ENCODE measurements at places on chromosomes 7 and 10.

DNA sequence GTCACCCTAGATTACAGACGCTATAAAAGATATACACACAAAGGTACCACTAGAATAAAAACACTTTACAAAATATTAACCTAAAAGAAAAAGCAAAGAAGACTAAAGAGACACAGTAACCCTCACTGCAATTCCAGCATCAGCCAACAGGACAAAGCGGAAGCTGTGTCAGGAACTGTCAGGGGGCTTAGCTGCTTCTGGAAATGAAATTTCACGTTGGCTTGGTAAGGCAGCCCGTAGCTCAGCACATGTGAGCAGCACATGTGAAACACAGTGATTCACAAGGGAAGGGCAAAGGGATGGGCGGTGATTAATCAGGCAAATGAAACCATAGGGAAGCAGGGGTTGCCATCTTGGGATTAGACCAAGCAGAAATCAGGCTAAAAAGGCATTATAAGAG is 195.4 kb downstream of the MGMT start:
- no peak for DNase-seq

GRCh38 chr7:35823440-35823839 is 22.6 kb downstream of the SEPTIN7 start:
- no peak for DNase-seq

GRCh38 chr10:14527915-14528314 is 197.2 kb upstream of the FRMD4A start:
- DNase-seq, result no peak

DNA sequence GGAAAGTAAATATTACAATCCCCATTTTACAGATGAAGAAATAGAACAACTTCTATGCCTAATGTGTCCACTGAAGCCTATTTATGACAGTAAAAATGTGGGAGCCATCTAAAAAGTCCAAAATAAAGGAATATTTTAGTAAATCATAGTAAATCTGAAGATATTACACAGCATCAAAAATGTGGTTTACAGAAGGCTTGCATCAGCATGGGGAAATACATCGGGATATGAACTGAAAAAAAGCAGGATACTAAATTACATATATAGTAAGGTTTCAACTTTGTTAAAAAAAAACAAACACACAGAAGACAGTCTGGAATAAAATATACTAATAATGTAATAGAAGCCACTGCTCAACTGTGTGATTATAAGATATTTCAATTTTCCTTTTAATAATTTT is 20.8 kb downstream of the CPA1 start:
- DNase-seq, result no peak

DNA sequence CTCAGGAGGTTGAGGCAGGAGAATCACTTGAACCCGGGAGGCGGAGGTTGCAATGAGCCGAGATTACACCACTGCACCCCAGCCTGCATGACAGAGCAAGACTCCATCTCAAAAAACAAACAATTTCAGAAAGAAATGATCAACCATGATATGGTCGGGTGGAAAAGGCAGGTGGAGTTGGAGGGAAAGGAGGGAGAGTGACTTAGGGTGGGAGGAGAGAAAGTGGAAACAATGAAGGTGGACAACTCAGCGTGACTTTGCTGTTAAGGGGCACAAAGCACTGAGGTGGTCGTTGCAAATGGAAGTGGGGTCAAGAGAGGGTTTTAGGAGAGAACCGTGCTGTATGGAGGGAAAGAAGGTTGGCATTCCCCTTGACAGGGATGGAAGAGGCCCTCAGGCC is 30.0 kb upstream of the FXYD4 start:
- DNase-seq, result no peak

Measured in stimulated activated CD8-positive, alpha-beta memory T cell treated with anti-CD3 and anti-CD28 coated beads, Interleukin-4, amount 100 ng/mL, for 1 hour (primary cell).